Activated CD4-positive, alpha-beta memory T cell treated with anti-CD3 and anti-CD28 coated beads, Interleukin-2, amount 10 ng/mL, durations not matched to agents 7 days and 5 days (primary cell): ENCODE measurements at places on chromosomes 1 and 21. TPM values are rescaled to one million over a fixed set of nuclear protein-coding genes. Genes with fewer than 3 reads are reported as not detected.

DNA sequence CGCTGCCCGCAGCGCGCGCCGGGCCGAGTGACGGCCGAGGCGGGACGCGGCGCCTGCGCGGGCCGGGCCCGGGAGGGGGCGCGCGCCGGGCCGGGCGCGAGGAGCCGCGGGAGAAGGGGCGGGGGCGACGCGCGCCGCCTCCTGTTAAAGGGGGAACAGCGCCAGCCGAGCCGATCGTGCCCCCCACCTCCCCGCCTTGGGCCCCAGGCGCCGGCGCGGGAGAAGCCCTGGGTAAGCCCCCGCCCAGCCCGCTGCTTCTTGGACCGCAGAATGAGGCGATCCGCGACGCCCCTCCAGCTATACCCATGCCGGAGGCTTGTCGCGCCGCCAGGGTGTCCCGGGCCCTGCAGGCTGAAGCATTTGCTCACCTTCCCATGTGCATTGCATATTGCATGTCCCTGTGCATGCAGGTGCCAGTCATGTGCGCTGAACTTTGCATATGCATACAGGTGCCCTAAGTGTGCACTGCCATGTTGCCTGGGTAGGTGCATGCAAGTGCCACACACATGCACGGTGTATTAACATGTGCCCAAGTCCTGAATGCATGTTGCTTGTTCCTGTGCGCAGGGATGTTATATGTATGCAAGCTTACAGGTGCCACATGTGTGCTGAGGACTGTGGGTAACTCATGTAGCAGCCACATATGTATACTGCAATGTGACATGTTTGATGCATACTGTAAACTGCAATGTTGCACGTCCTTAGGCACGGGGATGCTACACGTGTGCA is at the start of gene ADGRB2:
TSS of gene ADGRB2 (minus strand) at position 29 of the 729 bp plus-strand sequence. CDS start 7,119 bp downstream, outside the sequence.
- no peak for DNase-seq

- no peak for DNase-seq
These were observed 252.7 kb downstream of the DISC1 start for GRCh38 chr1:231879296-231879695.

GRCh38 chr1:160885042-160885441 is at the start of gene ITLN1:
ITLN1 (minus strand) TSS chr1:160885180; CDS start chr1:160884877, 303 bp downstream.
- DNase-seq: no peak

DNA sequence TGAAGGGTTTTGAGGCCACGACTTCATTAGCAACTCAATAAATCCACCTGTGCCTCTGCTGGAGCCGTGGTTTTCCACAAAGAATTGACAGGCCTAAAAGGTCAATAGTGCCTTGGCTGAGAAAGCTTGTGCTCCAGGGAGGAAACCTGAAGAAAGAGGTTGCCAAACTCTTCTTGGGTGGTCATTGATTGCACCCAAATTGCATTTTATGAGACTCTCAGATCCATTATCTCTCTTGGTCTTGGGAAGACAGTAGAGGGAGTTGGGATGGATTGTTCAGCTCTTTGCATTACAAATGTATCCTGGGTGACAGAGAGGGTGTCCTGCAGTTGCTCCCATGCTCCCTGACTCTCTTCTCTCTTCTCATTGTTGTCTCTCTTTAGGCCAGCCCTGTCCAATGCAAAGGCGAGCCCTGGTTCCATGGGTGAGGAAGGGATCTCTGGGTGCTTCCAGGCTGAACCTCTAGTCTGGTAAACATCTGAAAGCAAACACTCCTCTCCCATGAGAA is 46.1 kb upstream of the HTR1D start:
- DNase-seq: no peak

DNA sequence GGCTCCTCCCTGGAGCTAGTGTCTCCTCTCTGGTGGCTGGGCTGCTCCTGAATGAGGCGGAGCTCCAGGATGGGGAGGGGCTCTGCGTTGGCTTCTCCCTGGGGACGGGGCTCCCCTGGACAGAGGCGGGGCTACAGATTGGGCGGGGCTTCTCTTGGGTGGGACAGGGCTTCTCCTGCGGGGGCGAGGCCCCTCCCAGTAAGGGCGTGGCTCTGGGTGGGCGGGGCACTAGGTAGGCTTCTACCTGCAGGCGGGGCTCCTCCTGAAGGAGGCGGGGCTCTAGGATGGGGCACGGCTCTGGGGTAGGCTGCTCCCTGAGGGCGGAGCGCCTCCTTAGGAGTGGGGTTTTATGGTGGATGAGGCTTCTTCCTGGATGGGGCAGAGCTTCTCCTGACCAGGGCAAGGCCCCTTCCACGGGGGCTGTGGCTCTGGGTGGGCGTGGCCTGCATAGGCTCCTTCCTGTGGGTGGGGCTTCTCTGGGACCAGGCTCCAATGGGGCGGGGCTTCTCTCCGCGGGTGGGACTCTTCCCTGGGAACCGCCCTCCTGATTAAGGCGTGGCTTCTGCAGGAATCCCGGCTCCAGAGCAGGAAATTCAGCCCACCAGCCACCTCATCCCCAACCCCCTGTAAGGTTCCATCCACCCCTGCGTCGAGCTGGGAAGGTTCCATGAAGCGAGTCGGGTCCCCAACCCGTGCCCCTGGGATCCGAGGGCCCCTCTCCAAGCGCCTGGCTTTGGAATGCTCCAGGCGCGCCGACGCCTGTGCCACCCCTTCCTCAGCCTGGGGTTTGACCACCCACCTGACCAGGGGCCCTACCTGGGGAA is 22.7 kb upstream of the ARF1 start:
- peak; percentile 71 for DNase-seq

- DNase-seq: no peak
These were observed at the start of gene MAEL for GRCh38 chr1:166988974-166989515. MAEL (plus strand) TSS chr1:166989280; CDS start chr1:166989353, 73 bp downstream.

Gene IL10
- 0.73 TPM for total RNA-seq

Gene KIF17
- total RNA-seq: not detected

Gene FAAP20
- 53.4 TPM for total RNA-seq
